ENCODE measurements at places on chromosomes 2 and 18.

- no peak for DNase-seq
Observed at GRCh38 chr2:160111951-160112798, 49.8 kb upstream of the PLA2R1 start.

DNA sequence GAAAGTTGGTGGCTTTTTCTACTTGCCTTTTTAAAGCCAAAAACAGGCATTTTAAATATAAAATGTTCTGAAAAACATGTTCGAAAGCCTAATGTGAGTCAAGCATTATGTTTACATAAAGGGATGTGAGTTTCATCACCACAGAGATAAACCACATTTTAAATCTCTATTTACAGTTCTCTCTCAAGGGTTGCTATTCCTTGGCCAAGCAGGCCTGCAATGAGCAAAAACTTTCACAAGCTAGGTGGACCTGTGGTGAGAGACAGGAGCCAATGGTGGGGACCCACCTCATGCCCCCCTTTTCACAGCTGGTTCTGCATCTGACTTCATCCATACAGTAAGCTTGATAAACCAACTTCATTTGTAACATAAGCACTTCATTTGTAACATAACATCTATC lies 65.1 kb downstream of the CUL3 start:
- no peak for DNase-seq

DNA sequence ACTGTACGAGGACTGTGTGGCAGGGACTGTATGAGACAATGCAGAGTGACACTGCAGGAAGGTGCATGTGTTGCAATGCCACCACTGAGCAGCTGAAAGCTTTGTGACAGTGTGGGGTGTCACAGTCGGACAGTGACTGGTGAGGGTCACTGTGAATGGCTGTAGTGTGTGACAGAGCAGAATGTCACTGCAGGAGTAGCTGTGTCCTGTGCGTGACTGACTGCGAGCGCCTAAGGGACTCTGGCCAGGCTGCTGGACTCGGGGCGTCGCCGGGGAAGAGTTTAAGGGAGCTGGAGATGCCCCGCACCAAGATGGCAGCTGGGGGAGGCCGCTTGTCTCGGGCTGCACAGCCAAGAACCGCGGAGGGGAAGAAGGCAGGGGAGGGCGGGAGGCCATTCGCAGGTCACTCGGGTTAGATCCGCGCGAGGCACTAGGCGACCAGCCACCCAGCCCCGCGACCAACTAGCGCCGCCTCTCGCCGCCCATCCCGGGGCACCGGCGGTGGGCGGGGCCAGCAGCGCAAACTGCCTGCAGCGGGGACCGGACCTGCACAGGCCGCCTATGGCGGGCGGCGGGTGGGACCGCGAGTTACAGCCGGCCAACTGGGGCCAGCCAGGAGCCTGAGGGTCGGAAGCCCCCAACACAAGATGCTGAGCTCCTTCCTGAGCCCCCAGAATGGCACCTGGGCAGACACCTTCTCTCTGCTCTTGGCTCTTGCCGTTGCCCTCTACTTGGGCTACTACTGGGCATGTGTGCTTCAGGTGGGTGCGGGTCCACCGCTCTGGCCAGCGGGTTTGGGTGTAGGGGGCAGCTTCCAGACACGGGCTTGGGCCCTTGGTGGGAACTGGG lies at the start of gene ABHD1:
TSS of gene ABHD1 (plus strand) at position 514 of the 849 bp plus-strand sequence. CDS start at position 648, 134 bp downstream.
- DNase-seq, result peak; percentile 84

GRCh38 chr2:190477661-190478454 lies 56.7 kb downstream of the NEMP2 start:
- DNase-seq, result peak; percentile 83

GRCh38 chr2:177445200-177445599 lies 52.6 kb downstream of the AGPS start:
- DNase-seq, result no peak

GRCh38 chr18:9095297-9096006 lies 7.0 kb upstream of the NDUFV2 start:
- no peak for DNase-seq

- DNase-seq, result no peak
Observed at GRCh38 chr2:134282629-134283400, 28.9 kb downstream of the MGAT5 start.

DNA sequence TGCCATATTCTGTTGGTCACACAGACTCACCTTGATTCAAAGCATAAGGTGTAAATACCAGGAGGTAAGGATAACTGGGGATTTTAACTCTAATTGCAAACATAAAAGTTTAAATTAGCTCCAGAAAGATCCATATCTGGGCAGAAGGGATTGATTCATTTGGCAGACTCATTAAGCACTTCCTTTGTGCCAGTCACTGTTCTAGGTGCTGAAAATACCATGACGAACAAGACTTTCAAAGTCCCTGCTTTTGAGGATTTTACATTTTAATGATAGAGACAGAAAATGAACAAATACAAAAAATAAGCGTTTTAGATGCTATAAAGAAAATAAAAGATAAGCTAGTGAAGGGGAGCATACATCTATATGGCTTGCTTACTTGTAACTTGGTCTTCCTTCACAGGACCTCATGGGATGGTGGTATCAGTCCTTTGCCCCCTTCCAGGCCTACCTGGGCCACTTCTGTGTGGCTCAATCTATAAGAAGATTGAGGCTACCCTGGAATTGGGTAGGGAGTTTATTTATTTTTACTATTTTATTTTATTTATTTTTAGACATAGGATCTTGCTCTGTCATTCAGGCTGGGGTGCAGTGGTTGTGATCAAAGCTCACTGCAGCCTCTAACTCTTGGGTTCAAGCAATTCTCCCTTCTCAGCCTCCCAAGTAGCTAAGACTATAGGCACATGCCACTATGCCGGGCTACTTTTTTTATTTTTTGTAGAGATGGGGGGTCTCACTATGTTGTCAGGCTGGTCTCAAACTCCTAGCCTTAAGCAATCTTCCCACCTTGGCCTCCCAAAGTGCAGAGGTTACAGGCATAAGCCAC lies 212.8 kb downstream of the MYCN start:
- no peak for DNase-seq

DNA sequence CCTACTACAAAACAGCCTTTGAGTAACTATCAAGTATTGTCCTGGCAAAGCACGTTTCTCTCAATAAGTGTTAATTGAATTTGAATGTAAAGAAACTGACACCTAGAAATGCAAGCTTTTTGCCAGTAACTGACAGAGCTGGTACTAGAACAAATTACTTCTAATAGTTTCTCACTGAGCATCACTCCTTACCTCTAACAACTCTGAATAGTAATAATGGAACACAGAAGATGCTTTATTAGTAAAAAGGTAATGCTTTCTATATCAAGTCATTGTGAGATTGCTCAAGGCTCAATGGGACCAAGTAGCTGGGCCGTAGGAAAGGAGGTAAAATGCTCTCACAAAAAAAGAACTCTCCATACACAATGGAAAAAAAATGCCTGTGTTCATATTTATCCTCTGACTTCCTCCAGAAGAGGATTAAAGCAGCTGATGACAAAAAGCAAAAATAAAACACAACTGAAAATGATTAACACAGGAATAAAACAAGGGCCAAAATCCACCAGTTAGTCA lies 11.8 kb downstream of the RASGRP3 start:
- no peak for DNase-seq

- DNase-seq, result no peak
Observed at GRCh38 chr2:232873909-232874641, 4.0 kb downstream of the SNORC start.

DNA sequence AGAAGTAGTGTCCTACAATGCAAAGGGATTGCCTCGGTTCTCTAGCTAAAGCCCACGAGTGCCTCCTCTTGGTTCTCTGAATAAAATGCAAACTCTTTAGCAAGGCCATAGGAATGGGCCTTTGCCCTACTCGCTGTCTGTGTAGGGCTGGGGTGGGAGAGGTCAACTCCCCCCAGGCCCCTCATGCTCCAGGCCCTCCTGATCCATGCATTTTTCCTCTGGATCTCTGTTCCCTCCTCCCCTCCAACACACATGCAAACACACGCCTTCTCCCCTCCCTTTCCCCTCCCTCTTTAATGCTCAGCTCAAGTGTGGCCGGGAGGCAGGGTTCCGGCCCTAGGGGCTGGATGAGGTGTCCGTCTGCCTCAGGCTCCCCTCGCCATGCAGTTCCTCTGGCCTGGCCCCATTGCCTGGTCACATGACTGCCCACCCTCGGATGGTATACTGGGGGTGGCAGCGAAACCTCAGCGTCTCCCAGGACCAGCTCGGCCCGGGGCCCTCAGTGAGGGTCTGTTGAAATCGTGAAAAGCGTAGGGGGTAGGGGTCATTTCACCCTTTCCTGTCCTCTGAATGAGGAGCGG lies 14.9 kb upstream of the KLF11 start:
- no peak for DNase-seq

DNA sequence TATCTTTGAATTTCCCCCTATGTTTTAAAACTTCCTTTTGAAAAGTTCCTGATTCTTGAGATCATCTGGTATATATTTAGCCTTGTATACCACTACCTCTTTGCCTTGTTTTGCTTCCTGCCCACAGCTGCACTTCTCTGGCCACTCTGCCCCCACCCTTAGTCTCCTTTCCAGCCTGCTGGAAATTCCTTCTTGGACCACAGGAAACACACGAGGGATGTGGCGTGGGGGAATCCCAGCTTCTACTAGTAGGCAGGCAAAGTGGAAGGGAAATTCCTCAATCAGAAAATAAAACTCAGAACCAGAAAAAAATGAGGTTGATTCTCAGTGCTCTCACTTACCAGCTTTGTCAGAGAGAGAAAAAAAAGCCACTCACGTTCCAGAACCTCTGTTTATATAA lies 13.4 kb downstream of the IL18RAP start:
- no peak for DNase-seq

DNA sequence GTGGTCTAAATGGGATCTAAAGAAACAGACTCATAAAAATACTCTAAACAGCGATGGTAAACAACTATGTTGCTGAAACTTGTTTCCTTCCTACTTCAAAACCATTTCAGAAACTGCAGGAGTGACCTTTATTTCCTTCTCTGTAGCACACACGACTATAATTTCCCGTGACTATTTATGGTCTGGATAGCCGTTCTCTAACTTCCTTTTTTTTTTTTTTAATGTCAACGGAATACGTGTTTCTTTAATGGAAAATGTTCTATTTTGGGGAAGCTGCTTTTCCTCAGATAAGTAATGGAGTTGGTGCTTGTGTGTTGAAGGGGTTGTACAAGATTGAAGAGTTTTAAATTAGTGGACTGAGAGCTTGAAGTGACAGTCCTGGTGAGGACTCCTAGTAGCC lies 224.1 kb downstream of the PHLPP1 start:
- DNase-seq, result no peak

DNA sequence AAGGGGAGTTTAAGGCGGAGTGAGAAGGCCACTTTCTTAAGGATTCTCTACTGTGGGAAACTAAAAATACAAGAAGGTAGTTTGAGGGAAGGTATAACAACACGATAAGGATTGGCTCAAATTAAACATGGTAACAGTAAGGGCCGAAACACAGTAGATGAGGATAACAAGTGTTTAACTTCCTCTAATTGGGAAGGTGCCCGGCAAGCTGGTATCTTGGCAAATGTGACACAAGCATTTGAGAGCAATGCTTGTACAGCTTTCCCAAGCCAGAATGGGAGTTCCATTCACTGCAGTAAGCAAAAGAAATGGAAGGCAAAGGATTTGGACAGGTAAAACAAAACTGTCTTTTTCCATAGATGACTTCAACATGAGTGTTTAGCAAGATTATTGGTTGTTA lies 19.8 kb downstream of the USP40 start:
- DNase-seq, result no peak

GRCh38 chr18:318791-319291 lies 51.0 kb upstream of the THOC1 start:
- DNase-seq, result no peak

DNA sequence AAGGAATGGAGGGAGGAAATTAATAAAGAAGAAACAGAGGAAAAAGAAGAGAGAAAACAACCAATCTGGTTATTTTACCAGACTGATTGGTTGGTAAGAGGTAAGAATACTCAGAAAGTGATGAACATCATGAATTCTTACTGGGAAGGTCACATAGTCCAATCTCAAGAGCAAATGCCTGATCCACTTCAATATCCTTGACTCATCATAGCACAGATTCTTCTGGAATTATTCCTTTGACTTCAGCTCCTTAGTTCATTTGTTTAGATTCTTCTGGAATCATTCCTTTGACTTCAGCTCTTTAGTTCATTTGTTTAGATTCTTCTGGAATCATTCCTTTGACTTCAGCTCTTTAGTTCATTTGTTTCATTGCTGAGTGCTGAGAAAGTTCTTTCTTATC lies 2030.6 kb upstream of the CELF4 start:
- no peak for DNase-seq

DNA sequence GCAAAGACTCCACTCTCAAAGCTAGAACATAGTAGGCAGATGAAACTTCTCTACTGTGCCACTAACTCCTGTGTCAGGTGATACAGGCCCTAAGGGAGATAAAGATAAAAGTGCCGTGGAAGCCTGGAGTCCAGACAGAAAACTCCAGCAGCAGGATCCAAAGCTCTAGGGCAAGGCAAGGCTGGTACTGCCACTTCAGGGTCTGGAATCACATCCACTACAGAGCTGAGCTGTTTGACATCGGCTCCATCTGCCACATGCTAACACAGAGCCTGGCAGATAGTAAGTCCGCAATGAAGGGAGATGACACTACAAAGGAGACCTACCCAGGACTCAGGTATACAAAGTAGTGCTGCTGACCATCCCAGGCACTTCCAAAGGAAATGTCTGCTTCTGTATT lies 34.4 kb downstream of the EPG5 start:
- DNase-seq, result no peak

GRCh38 chr18:22152093-22152492 lies 17.3 kb upstream of the GATA6 start:
- DNase-seq, result no peak

DNA sequence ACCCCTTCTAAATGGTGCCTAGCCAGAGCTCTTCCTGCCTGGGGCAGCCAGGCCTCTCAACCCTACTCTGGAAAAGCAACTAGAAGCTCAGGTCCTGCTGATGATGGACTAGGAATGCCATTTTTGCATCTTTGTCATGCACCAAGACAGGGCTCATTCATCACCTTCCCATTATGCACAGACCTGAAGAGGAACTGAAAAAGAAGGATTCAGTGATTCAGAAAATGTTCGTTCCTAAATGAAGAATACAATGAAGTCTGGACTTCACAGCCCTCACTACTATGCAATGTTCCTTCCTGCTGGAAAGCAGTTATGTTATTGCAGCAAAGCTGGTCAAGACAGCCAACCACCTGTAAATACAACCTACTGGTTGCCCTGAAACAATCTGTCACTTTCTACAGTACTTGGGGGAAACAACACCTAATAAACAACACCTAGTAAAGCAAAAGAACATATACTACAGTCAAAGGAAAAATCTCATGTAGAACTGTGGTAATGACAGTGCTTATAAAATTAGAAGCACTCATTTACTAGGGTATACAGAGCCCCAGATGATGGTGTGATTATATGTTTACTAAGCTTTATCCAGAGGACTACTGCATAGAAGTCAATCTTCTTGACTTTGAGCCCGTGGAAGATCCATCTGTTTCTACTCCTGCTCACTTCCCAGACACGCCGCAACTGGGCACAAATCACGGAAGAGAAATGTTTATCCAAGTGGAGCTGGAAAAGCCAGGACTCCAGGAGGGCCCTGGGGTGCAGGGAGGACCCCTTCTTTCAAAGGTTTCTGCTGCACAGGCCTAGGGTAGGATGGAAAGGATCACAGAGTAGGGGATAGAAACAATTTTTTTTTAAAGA lies 103.1 kb upstream of the THOC1 start:
- no peak for DNase-seq

- peak; percentile 97 for DNase-seq
Observed at GRCh38 chr2:15577071-15577735, 14.5 kb upstream of the DDX1 start.

All from head of caudate nucleus (tissue), 42 donors.